ENCODE measurements at places on chromosomes 16 and 17.

DNA sequence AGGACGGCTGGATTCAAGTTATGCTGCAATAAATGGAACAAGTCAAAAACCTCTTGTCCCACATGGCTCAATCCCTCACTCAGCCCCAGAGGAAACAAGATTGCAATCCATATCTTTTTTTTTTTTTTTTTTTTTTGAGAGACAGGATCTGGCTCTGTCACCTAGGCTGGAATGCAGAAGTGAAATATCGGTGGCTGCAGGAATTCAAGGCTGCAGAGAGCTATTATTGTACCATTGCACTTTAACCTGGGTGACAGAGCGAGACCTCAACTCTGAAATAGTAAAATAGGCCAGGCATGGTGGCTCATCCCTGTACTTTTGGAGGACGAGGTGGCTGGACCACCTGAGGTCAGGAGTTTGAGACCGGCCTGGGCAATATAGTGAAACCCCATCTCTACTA is 2.7 kb upstream of the PDE6G start:
- no peak for DNase-seq

- DNase-seq: no peak
Measured at GRCh38 chr17:5581655-5582054, 2.7 kb downstream of the NLRP1 start.

GRCh38 chr17:10156599-10156947 is 41.8 kb downstream of the GAS7 start:
- DNase-seq: no peak

GRCh38 chr17:1179112-1179817 is 516 bp downstream of the ABR start:
- no peak for DNase-seq

DNA sequence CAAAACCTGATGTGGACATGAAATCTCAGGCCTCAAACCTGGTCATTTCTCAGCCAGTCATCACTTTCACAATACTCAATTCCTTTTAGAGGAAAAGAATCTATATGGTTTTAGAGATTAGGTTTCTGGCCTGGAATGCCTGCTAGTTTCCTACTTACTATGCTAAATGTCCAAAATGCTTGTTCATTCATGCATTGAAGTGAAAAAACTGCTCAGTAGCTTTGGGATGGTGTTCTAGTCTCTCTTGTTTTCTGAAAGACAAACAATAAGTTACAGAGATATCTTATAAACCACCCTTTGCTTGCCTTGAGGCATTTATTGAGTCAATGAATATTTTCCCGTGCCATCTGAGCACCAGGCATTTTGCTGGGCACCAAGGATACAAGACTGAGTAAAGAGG is 1146.5 kb upstream of the GOT2 start:
- DNase-seq: no peak

GRCh38 chr16:56743840-56744239 is 13.9 kb downstream of the NUP93 start:
- peak; percentile 29 for DNase-seq

- no peak for DNase-seq
Measured at GRCh38 chr16:9258423-9259051, 167.1 kb downstream of the HAPSTR1 start.

- no peak for DNase-seq
Measured at GRCh38 chr17:31721291-31722025, 137.6 kb downstream of the COPRS start.

- DNase-seq: no peak
Measured at GRCh38 chr17:19316761-19317358, 45.7 kb downstream of the B9D1 start.

- DNase-seq: no peak
Measured at GRCh38 chr16:81885976-81886586, 107.0 kb downstream of the PLCG2 start.

GRCh38 chr17:62206550-62206949 is 141.5 kb upstream of the MED13 start:
- DNase-seq: no peak

GRCh38 chr16:84718-85406 is 6.8 kb downstream of the MPG start:
- peak; percentile 79 for DNase-seq

GRCh38 chr16:9049241-9049640 is 42.2 kb upstream of the HAPSTR1 start:
- no peak for DNase-seq

GRCh38 chr16:27293343-27293742 is 20.4 kb upstream of the IL4R start:
- no peak for DNase-seq

DNA sequence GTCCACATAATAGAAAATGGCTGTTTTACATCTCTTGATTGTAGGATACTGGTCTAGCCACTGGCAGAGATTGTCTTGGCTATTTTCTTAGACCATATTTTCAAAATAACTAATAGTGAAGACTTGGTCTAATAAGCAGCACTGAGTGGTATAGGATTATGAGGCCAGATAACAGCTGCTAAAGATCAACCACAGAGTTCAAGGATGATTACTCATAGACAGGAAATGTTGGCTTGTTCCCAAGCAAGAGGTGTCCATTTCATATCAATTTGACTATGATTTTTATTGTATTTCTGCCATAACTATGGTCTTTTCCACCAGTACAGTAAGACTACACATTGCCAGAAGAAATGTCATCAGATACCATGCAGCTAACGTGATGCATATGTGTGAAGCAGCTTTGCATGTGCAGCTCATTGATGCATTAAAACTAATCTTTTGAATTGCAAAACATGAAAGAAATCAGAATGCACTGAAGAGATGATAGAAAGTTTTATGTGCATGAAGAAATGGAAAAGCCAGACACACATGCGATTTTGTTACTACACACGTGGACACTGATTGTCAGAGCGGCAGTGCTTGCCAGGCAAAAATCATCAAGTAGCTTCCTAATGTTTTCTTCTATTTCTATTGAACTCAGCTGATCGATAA is 693.3 kb downstream of the CDH11 start:
- no peak for DNase-seq

- no peak for DNase-seq
Measured at GRCh38 chr17:58084317-58084981, 1.2 kb downstream of the DYNLL2 start.

DNA sequence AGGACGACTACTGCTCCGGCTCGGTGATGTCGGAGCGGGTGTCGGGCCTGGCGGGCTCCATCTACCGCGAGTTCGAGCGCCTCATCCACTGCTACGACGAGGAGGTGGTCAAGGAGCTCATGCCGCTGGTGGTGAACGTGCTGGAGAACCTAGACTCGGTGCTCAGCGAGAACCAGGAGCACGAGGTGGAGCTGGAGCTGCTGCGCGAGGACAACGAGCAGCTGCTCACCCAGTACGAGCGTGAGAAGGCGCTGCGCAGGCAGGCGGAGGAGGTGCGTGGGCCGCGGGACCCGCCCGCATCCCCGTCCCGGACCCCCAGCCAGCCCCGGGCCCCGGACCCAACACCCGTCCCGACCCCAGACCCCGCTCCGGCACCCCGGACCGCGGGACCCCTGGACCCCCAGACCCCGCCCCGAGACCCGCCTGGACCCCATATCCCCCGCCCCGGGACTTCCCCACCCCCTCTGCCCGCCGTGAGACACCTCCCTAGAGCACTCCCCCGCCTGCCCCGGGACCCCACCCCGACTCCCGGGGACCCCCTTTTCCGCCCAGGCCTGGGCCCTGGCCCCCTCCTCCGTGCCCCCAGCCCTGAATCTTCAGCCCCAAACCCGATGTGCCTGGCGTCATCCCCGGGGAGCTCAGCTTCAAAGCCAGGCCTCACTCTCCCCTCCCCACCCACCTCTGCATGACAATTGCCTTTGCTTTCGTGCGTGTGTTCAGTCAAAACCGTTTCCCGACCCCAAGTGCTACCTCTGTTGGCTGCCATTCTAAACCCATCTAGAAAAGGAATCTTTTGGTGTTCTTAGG is 594 bp downstream of the MAPK8IP3 start:
- DNase-seq: no peak
